ENCODE measurements at places on chromosomes 12 and 14.

DNA sequence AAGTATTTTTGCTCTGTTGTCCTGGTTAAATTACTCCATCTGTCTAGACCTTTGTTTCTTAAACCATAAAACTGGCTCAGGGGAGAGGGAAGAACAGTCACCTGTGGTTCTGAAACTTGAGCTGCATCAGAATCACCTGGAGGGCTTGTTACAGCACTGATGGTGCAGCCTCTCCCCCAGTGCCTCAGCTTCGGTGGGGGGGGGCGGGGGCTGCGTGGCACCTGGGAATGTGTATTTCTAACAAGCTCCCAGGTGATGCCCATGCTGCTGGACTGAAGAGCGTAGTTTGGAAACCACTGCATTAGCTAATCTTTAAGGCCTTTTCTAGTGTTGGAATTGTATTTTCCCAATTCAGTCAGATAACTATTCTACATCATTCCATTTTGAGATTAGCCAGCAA is 42.7 kb downstream of the GPHB5 start:
- DNase-seq: no peak

GRCh38 chr12:5437589-5437988 is 5.7 kb downstream of the NTF3 start:
- no peak for DNase-seq

GRCh38 chr12:318759-319515 is 56.3 kb upstream of the SLC6A13 start:
- no peak for DNase-seq

- no peak for DNase-seq
These were observed 291.7 kb upstream of the DDHD1 start for GRCh38 chr14:53444677-53445312.

GRCh38 chr12:122730215-122731014 is at the start of gene HCAR1:
TSS of gene HCAR1 (minus strand) at chr12:122730844. CDS start at chr12:122730339, 505 bp downstream.
- DNase-seq: no peak

DNA sequence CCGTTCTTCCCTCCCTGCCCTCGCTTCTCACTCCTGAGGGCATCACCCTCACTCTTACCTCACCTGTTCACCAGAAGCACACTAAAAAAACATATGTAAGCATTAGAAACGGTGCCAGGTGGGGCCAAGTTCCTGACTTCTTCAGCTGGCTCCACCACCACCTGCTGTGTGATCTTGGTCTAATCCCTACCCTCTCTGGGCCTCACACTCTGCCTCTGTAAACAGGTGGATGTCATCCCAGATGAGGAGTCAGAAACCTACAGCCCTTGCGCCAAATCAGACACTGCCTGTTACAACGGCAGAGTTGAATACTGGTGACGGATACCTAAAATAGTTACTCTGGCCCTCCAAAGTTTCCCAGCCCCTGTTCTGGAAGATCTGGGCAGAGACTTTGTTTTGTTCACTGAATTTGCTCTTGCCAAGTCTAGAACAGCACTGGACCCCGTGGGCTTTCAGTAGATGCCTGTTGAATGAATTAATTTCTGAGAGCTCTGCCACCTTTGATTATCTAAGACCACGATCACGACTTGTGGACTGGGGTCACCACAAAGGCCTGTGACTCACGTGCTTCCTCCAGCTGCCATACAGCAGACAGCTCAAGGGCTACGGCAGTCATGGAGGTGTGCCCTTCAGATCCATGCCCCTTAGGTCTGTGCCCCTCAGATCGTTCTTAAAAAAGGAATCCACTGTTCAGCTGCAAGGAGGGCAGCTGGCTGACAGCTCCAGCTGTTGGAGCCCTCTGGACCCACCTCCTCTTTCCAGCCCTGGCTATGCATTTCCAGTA is 71.9 kb downstream of the GSC start:
- no peak for DNase-seq

DNA sequence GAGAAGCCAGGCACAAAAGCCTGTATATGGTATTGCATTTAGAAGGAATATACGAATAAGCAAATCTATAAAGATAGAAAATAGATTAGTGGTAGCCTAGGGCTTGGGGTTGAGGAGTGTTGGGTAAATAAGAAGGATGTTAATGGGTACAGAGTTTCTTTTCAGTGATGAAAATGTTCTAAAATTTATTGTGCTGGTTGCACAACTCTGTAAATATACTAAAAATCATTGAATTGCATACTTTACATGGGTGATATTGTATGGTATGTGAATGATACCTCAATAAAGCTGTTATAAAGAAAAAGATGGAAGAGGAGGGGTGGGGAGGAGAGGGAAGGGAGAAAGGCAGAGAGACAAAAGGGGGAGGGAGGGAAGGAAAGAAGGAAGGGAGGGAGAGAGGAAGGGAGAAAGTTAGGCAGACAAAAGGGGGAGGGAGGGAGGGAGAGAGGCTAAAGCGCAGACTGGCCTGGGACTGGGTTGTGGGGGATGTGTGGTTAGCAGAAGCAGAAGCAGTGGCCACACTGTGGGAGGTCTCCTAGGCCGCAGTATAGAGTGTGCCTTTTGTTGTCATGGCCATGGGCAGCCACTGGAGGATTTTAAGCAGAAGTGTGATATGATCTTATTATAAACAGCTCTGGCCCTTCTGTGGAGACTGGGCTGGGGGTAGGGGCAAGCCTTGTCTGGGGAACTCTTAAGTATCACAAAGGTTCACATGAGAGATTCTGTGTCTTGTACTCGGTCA is 73.6 kb upstream of the ELK3 start:
- DNase-seq: no peak

DNA sequence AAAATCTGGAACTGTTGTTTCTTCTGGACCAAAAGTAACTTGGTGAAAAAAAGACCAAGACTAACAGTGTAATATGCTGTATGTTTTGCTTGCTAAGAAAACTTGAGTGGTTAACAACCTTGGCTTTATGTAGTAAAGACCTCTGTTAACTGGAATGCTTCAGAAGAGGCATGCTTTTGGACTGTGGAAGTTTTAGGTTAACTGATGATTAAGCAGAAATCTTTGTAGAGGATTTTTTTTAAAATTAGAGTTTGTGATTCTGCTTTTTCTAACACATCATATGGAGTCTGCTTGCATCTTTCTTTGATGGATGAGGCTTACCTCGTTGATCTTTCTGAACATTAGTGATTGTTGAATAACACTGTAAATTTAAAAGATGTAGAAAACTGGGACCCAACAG is 17.5 kb downstream of the PELI2 start:
- DNase-seq: no peak

- peak; percentile 65 for DNase-seq
These were observed 3.6 kb downstream of the TNS2 start for GRCh38 chr12:53053218-53054111.

- DNase-seq: no peak
These were observed 217.8 kb downstream of the TMEM117 start for GRCh38 chr12:44053549-44054127.

- DNase-seq: no peak
These were observed 24.5 kb downstream of the WDR20 start for GRCh38 chr14:102164241-102164641.

- DNase-seq: no peak
These were observed 39.8 kb downstream of the TBK1 start for GRCh38 chr12:64491718-64492117.

DNA sequence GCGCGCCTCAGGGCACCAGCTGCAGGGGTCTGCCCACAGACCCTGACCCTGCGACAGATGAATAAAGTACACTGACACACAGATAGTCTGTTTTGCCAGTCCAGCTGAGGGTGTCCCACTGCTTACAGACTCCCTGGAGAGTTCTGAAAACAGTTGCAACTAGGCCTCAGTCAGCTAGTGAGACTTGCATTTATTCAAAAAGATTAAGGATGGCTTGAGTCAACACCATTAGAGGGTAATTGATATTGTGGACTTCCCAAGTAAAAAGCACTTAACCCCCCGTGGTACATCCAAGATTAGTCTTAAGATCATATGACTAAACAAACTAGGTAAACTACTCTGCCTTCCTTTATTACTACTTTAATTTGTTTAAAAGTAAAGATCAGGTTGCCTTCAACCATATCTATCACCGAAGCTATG is 11.1 kb upstream of the PSEN1 start:
- DNase-seq: no peak

GRCh38 chr14:91249841-91250616 is 5.5 kb upstream of the GPR68 start:
- DNase-seq: peak; percentile 81

GRCh38 chr14:44795725-44796124 is 166.0 kb downstream of the KLHL28 start:
- no peak for DNase-seq

- no peak for DNase-seq
These were observed 78.5 kb downstream of the RERG start for GRCh38 chr12:15142711-15143110.

GRCh38 chr12:6767353-6768319 is 1.5 kb downstream of the PTMS start:
- no peak for DNase-seq

GRCh38 chr14:52551205-52551604 is 1.1 kb downstream of the TXNDC16 start:
- no peak for DNase-seq

GRCh38 chr14:81952917-81953316 is 419.3 kb upstream of the SEL1L start:
- DNase-seq: no peak

- peak; percentile 30 for DNase-seq
These were observed 14.0 kb downstream of the CRY1 start for GRCh38 chr12:107079172-107080011.

DNA sequence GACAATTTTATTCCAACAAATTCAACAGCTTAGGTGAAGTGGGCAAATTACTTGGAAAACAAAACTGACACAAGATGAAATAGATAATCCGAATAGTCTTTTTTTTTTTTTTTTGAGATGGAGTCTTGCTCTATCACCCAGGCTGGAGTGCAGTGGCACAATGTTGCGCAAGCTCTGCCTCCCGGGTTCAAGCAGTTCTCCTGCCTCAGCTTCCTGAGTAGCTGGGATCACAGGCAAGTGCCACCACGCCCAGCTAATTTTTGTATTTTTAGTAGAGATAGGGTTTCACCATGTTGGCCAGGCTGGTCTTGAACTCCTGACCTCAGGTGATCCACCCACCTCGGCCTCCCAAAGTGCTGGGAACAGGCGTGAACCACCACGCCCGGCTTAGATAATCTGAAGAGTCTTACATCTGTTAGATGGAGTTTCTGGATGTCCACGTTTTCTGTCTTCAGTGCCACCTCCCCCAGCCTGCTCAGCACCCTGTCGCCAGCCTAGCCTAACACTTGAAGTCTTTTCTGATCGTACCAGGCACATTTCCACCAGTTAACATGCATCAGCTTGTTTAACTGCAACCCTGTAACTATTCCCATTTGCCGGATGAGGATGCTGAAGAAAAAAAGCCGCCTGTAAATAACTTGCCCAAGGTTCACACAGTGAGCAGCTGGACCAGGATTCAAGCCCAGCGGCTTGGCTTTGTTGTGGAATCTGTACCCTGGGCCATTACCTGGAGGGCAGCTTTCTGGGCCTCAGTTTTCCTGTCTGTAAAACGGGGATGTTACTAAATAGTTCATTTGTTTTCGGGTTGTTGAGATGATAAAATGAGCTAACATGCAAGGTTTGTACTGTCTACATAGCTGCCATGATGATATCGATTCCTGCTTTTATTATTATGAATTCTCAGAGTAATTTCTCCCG is 26.4 kb downstream of the FBRSL1 start:
- no peak for DNase-seq

DNA sequence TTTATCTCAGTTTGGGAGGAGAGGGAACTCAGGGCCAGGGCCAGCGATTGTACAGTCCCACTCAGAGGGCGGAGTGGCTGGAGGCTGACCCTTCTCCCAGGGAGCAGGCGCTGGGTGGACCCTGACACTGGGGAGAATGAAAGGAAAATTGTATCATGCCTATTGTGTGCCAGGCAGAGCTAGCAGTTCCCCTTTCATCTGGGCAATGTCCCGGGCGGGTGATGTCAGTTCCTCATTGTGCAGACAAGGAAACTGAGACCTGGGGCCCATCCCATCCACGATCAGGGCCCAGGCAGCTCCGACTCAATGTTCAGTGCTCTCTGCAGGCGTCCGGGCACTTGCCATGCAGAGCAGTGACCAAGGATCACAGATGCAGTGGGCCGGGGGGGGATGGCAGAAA is 101.9 kb upstream of the RTL1 start:
- no peak for DNase-seq

DNA sequence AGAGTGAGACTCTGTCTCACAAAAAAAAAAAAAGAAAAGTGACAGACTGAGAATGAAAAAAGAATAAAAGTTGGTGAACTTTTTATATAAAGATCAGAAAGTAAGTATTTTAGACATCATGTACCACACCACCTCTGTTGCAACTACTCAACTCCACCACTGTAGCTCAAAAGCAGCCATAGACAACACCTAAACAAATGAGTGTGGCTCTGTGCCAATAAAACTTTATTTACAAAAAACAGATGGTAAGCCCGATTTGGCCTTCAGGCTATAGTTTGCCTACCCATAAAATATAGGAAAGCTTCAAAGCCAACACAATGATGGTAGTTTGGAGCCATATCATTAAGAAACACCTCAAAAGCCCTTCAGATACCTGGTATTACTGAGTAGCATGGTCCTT is 154.5 kb upstream of the FOXN3 start:
- DNase-seq: no peak

DNA sequence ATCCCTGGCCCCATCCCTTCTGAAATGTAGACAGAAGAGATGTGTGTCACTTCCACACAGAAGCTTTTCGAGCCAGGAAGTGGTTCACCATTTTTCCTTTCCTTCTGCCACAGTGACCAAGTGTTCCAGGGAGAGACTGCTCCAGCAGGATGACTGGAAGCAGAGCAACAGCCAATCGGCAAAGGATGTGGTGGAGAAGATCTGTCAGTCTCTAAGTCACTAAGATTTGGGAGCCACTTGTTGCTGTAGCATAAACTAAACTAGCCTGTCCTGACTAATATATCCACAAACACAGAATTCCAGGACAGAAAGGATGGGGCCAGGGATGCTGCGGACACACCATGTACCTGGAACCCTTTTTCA is 42.9 kb downstream of the DUSP6 start:
- DNase-seq: no peak

DNA sequence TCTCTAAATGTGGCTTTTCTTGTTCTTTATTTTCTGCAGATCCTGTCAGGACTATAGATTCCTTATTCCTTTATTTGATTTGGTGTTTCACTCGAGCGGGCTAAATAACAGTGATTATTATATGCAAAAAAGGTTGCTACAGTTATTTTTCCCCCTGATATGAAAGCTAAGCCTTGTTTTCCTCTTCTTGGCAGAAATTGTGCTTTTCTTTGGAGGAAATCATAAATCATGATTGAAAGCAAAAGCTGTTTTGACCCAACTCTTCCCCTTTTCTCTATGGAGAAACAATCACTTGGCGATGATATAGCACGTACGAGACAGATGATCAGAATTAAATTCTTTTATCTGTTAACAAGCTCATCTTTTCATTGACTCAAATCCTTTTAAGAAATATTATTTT is 31.4 kb downstream of the PPFIBP1 start:
- no peak for DNase-seq

DNA sequence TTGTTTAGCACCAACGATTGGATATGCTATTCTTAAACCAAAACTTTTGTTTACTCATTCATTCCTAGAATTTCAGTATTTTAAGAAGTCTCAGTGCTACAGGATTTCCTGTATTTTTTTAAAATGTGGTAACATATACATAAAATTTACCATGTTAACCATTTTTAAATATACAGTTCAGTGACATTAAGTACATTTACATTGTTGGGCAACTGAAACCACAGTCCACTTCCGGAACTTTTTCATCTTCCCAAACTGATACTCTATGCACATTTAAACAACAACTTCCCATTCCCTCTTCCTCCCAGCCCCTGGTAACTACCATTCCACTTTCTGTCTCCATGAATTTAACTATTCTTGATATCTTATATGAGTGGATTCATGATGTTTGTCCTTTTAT is 30.3 kb downstream of the PDE3A start:
- DNase-seq: no peak

All from CD4-positive, alpha-beta T cell treated with Interleukin-2 at 100 ng/mL for 4 hours (primary cell).